ENCODE measurements at places on chromosomes 6 and 20.

DNA sequence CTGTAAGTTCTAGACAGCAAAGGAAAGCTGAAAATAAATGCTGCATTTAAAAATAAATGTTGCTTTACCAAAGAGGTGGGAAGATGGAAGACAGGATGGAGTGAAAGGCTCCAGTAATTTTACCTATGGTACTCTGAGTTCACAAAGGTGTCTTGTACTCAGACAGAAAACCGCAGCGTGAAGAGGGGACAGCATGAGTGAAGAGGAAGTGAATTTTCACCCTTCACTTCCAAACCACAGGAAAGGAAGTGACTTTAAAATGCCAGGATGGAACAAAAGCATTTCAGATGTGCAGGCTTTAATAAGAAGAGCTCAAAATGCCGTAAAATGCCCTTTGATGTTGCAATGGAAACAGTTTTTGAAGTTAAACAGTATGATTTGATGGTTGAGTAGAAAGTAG, 91.2 kb upstream of the TINAG start:
- DNase-seq, result no peak

DNA sequence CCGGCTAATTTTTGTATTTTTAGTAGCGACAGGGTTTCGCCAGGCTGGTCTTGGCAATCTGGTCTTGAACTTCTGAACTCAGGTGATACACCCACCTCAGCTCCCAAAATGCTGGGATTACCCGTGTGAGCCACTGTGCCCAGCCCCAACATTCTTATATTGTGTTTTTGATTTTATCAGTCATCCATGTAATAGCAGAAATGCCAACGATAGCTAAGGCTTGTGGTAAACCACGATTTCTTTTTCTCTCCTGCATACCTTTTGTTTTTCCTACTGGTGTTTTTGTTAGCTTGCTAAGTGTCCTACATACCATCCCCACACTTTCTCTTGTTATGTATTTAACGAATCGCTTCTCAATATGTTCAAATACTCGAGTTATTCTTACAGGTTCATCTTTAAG, 12.1 kb downstream of the PHACTR2 start:
- DNase-seq, result no peak

DNA sequence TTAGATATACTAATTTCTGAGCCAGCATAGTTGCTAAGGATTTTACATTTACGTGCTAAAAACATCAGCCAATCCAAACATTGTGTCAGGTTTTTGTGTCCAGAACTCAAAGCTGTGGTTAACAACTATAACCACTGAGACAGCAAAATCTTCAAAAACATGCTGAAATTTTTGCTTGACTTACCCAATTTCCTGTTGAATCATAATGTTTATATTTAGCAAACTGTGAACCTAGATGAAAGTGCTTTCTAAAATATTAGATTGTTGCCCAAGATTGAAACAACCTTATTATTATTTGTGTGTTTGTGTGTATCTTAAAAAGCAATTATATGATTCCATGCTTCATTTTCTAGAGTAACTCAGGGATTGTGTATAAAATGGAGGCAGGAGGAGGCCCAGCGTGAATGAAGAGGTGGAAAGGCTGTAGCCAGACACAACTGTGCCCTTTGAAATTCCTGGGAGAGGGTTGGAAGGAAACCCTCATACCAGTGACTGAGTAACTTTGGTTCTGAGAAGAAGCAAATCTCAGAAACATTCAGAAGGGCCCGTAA, 48.0 kb downstream of the ARMC2 start:
- no peak for DNase-seq

DNA sequence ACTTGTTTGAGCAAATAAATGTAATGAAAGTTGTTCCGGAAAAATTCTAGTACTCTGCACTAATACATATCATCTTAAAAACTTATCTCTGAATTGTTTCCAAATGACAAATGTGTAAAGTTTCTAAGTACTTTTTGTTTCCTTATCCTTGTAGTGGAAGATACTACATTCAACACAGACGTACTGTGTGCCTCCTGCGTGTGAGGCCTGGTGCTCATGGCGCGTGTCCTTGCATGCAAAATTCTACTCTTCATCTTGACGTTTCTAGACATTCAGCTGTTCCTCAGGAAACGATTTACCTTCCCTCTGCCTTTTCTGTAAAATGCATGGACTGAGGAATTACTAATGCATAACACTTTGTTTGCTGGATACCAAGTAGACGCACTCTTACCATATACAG, 11.5 kb downstream of the DLL1 start:
- no peak for DNase-seq

DNA sequence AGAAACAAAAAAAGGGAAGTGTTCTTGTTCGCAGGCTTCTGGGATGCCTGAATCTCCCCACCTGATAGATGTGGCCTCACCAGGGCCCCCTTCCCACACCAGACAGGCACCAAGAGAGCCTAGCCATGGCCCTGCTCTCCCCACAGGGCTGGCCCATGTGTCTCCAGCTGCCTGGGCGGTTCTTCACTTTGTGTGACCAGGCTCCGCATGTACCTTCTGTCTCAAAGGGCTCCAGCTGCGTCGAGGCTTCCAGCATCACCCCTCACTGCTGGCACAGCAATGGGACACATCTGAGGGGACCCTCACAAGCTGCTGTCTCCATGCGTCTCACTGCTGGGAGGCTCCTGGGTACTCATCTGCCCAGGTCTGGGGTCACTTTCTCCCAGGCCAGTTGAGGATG, 362.9 kb downstream of the ZFAND3 start:
- no peak for DNase-seq
